Left renal cortex interstitium (tissue), 4 donors: ENCODE measurements at places on chromosomes 5 and 9. TPM values are rescaled to one million over a fixed set of nuclear protein-coding genes. Genes with fewer than 3 reads are reported as not detected.

DNA sequence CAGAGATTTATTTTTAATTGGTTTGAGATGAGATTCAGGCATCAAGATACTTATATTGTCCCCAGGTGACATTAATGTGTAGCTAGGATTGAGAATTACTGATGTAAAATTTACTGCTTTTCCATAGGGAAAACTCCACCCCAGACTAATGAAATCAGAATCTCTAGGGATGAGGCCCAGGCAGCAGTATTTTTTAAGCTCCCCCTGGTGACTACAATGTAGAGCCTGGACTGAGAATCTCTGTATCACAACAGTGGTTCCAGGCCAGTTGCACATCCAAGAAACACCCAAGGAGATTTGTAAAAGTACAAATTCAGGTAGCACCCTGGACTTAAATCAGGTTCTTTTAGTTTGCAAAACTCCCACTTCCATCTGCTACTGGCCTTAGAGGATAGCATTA is 185.7 kb downstream of the MARCHF11 start:
- DNase-seq: no peak

GRCh38 chr5:68708156-68708841 is 385.5 kb upstream of the SLC30A5 start:
- no peak for DNase-seq

GRCh38 chr9:37914701-37915358 is 10.9 kb upstream of the SLC25A51 start:
- DNase-seq: no peak

GRCh38 chr9:97853844-97854695 is 1.0 kb downstream of the FOXE1 start:
- DNase-seq: no peak

- no peak for DNase-seq
Observed at GRCh38 chr9:117779760-117780159, 75.6 kb downstream of the TLR4 start.

TAF11L8 gene
- not detected for polyA plus RNA-seq

NCBP1 gene
- polyA plus RNA-seq: 45.7 TPM

PHYHD1 gene
- polyA plus RNA-seq: 64.1 TPM

IL17B gene
- polyA plus RNA-seq: 1.1 TPM
